BJ (cell line): ENCODE measurements at places on chromosomes 11 and 22.

- no peak for DNase-seq
Measured at GRCh38 chr11:130486391-130486836, 38.0 kb downstream of the ADAMTS15 start.

DNA sequence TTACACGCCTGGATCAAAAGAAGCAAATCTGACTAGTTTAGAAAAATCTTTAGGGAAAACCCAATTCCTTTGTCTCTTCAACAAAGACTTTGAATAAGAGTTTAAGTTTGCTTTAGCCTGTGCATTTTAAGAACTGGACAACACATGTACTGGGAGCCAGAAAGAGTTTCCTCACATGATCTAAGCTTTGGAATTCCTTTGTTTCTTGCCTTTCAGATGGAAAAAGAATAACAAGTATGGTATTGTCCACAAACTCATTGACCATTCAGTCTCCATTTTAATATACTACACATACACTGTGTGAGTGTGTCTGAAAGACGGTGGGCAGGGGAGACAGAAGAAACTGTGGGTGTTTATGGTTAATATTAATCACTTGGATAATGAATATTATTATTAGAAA lies 205.6 kb downstream of the MAML2 start:
- no peak for DNase-seq

- no peak for DNase-seq
Measured at GRCh38 chr22:26524870-26525269, 12.6 kb upstream of the TFIP11 start.

- no peak for DNase-seq
Measured at GRCh38 chr11:105673089-105673488, 63.2 kb downstream of the GRIA4 start.

DNA sequence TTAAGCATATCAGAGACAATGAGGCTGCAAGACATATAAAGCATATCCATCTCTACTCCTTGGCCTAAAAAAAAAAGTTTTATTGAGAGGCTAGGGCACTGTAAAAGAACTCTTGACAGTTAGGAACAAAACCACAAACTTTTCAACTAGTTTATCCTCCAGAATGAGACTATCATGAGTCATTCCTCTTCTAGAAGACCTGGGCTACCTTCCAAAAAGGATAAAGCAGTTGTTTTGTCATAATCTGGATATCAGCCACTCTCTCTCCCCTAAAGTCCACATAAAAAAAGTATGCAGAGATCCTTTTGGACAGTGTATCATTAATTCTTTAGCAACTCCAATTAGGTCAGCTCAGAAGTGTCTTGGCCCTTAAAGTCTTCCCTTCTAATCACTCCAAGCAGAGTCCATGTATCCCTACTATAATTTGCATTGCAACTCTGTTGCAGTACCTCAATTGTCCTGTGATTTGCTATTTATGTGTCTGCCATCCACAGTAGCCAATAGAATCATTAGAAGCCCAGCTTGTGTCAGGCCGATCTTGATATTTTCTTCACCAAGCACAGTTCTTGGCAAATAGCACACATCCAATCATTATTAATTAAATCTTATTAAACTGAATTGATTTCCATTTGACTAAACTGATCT lies 10.4 kb downstream of the OR51T1 start:
- peak; percentile 31 for DNase-seq

DNA sequence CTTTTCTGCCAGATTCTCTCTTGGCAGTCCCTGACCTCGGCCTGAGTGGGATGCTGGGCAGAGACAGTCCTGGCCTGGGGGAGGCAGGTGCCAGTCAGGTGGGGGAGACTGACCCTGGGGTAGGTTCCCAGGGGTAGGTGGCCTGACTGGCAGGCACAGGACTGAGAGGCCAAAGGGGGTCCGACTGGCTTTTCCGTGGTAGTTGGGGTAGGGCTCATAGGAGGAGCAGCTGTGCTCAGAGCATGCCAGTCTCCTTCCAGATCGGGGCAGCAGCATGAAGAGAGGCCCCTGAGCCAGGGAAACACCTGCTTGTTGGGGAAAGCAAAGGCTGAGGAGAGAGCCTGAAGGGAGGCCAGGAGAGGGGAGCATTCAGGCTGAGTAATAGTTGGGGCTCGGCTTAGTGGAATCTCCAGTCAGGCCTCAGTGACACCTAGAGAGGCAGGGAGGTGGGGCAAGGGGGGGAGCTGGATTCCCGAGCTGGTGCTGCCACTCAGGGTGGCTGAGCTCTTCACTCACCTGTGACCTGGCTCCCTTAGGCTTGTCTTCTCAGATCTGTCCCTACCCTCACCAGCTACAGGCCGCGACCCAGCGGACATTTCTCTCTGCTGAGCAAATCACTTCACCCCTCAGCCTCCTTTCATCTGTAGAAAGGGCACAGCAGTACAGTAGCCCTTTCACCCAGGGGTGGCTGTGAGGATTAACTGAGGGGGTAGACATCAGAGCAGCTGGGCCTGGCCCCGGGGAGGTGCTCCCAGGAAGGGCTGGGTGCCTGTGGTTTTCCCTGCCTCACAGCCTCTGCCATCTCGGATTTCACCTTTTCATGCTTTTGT lies 26.2 kb downstream of the MCM5 start:
- no peak for DNase-seq

- DNase-seq: no peak
Measured at GRCh38 chr11:107180236-107180635, 162.0 kb upstream of the GUCY1A2 start.

DNA sequence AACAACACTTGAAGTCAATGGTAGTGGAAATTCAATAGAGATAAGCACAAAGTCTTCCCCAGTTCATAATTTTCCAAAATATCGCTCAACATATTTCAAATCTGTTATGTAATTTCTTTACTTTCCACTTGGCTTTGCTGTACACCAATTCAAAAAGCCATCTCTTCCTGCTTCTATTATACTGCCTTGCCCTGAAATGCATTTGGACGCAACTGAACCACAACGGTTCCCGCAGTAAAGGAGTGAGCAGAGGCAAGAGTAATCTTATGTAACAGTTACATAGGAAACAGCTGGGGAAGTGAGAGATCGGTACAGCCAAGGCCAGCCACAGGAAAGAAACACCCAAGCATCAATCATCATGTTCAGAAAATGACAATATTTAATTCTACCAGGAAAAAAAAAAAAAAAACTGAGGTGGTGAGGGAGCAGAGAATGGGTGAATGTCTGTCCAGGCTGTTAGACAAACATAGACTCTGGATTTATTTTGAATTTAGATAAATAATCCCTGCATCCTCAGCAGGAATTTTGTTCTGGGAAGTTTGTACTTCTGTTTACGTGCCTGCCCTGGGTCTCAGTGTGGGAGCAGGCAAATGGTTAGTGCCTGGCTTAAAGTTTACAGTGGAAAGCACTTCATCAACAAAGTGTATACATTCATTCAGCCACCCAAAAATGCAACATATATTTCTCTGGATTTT lies 392.2 kb downstream of the ETS1 start:
- DNase-seq: no peak
